ENCODE measurements at places on chromosomes 5 and 9.
A peak's percentile ranks its signal among the peaks of the same experiment; 100 is the strongest.

- DNase-seq = no peak
- no peaks in the 10 kb centered on the region for H3K27me3 ChIP-seq
Observed at GRCh38 chr5:145463634-145464033, 371.5 kb downstream of the PRELID2 start.

GRCh38 chr5:122153230-122153629 is 23.9 kb downstream of the ZNF474 start:
- no peaks in the 10 kb centered on the region for H3K36me3 ChIP-seq
- peaks cover 6% of the 10 kb centered on the region for H3K4me1 ChIP-seq
- no peak overlapping the region for H3K4me3 ChIP-seq

GRCh38 chr5:28448791-28449190 is 1410.4 kb upstream of the CDH9 start:
- no peaks in the 10 kb centered on the region for H3K4me1 ChIP-seq
- H3K27ac ChIP-seq = no peak overlapping the region
- H3K27me3 ChIP-seq = no peaks in the 10 kb centered on the region
- DNase-seq = no peak
- H3K36me3 ChIP-seq = no peaks in the 10 kb centered on the region

GRCh38 chr9:87119328-87119881 is 172.1 kb upstream of the GAS1 start:
- no peak overlapping the region for H3K27ac ChIP-seq
- no peak overlapping the region for H3K4me3 ChIP-seq
- DNase-seq = no peak
- H3K4me1 ChIP-seq = peaks cover 20% of the 10 kb centered on the region
- H3K27me3 ChIP-seq = no peaks in the 10 kb centered on the region
- H3K36me3 ChIP-seq = no peaks in the 10 kb centered on the region

DNA sequence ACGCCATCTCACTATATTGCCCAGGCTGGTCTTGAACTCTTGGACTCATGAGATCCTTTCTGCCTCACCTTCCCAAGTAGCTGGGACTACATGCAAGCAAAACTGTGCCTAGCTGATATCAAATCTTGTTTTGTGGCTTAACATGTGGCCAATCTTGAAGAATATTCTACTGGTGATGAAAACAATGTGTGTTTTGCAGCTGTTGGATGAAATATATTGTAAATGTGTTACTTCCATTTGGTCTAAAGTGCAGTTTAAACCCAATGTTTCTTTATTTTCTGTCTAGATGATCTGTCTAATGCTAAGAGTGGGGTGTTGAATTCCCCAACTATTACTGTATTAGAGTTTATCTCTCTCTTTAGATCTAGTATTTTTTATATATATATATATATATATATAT is 73.1 kb downstream of the RNF130 start:
- peaks cover 12% of the 10 kb centered on the region for H3K36me3 ChIP-seq
- H3K4me3 ChIP-seq = no peak overlapping the region
- no peaks in the 10 kb centered on the region for H3K27me3 ChIP-seq
- no peak for DNase-seq

DNA sequence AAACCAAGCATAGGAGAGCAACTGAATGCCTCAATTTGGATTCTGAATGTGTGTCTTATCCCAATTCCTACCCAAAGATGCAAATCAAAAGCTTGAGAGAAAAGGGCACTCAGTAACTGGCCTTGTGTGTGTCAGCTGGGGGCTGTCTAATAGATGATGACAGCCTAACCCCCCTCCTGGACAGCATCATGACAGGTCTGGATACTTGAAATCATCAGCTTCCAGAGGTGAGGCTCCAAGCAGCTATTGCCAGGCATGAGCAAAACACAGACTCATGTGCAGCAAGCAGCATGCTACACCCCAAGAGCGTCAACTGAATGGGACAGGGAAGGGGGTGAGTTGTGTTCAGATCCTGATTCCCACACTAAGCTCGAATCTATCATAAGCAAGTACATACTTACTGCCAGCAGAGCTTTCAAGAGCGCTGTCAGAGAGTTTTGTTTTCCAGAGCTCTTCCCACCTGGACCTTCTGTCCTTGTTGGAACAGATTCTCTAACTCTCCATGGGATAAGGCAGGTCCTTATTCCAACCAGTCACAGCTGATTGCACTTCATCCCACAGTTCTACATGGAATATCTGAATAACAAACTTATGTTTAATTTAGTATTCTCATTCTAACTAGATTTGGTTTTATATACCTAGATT is 467.5 kb downstream of the DTWD2 start:
- H3K4me3 ChIP-seq = no peak overlapping the region
- H3K27ac ChIP-seq = no peak overlapping the region
- DNase-seq = no peak

GRCh38 chr5:5770825-5771224 is 348.3 kb downstream of the ICE1 start:
- no peak overlapping the region for H3K4me3 ChIP-seq
- H3K27ac ChIP-seq = no peak overlapping the region
- no peaks in the 10 kb centered on the region for H3K27me3 ChIP-seq
- H3K36me3 ChIP-seq = no peaks in the 10 kb centered on the region
- H3K4me1 ChIP-seq = no peaks in the 10 kb centered on the region
- no peak for DNase-seq

- no peaks in the 10 kb centered on the region for H3K4me1 ChIP-seq
- H3K27me3 ChIP-seq = no peaks in the 10 kb centered on the region
- no peak overlapping the region for H3K27ac ChIP-seq
- H3K36me3 ChIP-seq = no peaks in the 10 kb centered on the region
Observed at GRCh38 chr5:21398511-21398910, 1410.5 kb upstream of the CDH18 start.

DNA sequence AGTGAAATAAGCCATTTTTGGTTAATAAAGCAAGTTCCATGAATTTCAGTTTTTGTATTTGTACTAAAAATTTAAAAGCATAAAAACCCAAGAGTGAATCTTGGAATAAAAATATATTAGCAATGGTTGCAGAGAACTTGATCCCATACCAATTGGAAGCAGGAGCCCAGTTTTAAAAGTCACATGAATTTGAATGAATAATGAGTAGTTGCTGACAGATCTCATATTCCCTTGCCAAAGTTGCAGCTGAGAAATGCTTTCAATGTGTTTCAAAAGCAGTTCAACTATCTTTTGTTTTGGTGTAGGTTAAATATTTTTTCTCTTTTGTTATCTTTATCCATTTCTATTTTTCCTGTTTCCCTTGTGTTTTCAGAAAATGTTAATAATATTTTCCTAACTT is 818.6 kb downstream of the CDH18 start:
- H3K4me1 ChIP-seq = no peaks in the 10 kb centered on the region
- no peak overlapping the region for H3K4me3 ChIP-seq

- H3K27me3 ChIP-seq = no peaks in the 10 kb centered on the region
- H3K36me3 ChIP-seq = no peaks in the 10 kb centered on the region
- DNase-seq = no peak
- peaks cover 45% of the 10 kb centered on the region for H3K4me1 ChIP-seq
- peak overlapping the region; percentile 97 for H3K27ac ChIP-seq
Observed at GRCh38 chr5:134226441-134227192, 744 bp upstream of the PPP2CA start.

GRCh38 chr9:26437056-26437711 is 455.4 kb downstream of the CAAP1 start:
- no peaks in the 10 kb centered on the region for H3K4me1 ChIP-seq
- H3K27me3 ChIP-seq = no peaks in the 10 kb centered on the region
- no peak for DNase-seq
- no peak overlapping the region for H3K27ac ChIP-seq

GRCh38 chr9:91937056-91937455 is 13.0 kb downstream of the ROR2 start:
- no peaks in the 10 kb centered on the region for H3K27me3 ChIP-seq
- no peaks in the 10 kb centered on the region for H3K36me3 ChIP-seq
- no peak overlapping the region for H3K4me3 ChIP-seq
- H3K27ac ChIP-seq = no peak overlapping the region
- no peaks in the 10 kb centered on the region for H3K4me1 ChIP-seq
- DNase-seq = no peak

DNA sequence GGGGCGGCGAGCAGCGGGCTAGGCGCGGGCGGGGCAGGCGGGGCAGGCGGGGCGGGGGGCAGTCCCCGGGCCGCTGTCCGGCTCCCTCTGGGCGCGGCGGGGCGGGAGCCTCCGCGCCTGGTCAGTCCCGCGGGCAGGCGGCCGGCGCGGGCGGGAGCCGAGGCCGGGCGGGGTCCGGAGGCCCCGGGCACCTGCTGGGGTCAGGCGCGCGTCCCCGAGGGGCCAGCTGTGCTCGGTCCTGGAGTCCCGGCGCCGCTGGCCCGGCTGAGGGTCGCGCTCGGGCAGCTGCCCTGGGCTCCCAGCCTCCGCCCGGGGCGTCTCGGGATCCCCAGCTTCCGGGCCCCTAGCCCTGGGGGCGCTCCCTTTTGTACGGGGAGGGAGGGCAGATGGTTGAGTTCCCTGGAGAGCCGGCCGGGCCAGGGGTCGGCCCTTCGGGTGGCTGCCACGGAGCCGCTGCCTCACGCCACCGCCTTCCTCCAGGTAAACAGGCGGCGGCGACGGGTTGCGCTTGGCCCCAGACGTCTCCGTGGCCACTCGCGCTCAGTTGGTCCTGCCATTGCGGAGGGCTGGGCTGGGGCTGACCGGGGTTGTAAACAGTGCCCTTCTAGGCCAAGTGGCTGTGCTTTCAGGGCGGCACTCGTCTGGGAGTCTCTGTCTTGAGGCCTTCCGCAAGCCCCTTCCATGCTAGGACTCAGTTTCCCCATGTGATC is 473 bp downstream of the ZBTB34 start:
- H3K27ac ChIP-seq = peak overlapping the region; percentile 91
- DNase-seq = no peak
- H3K27me3 ChIP-seq = no peaks in the 10 kb centered on the region
- H3K36me3 ChIP-seq = peaks cover 7% of the 10 kb centered on the region

DNA sequence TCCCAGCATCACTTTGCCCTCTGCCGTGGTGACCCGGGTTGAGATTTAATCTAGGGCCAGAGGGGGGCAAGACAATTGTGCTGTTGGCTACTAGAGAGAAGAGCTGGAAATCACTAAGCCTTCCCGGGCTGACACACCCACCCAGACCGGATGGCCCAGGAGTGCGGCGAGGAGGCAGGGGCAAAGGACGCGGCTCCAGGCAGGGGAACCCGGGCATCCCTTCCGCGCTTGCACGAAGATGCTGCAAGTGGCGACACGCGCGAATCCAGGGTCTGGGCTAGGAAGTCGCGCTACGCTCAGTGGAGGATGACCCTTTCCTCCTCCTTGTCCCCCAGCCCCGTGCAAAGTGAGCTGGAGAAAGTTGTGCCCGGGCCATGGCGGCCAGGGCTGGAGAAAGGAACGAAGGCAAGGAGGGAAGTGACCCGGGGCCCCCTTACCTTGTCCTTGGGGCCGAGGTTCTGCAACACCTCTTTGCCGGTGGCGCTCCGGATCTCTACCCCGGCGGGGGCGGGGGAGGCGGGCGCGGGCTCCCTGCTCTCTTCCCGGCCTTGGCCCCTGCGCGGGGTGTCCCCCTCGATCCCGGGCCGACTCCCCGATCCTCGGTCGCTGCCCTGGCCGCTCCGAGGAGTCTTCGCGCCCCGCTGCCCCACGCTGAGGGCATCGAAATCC is 693 bp downstream of the DPYSL3 start:
- H3K27me3 ChIP-seq = peaks cover 11% of the 10 kb centered on the region
- H3K36me3 ChIP-seq = no peaks in the 10 kb centered on the region
- peak overlapping the region; percentile 65 for H3K4me3 ChIP-seq
- peaks cover 20% of the 10 kb centered on the region for H3K4me1 ChIP-seq
- H3K27ac ChIP-seq = peak overlapping the region; percentile 56

- no peak overlapping the region for H3K4me3 ChIP-seq
- no peaks in the 10 kb centered on the region for H3K4me1 ChIP-seq
- DNase-seq = no peak
- no peaks in the 10 kb centered on the region for H3K27me3 ChIP-seq
Observed at GRCh38 chr5:12772276-12772675, 868.0 kb upstream of the CTNND2 start.

- no peaks in the 10 kb centered on the region for H3K36me3 ChIP-seq
- H3K27ac ChIP-seq = no peak overlapping the region
- H3K4me3 ChIP-seq = no peak overlapping the region
- peaks cover 5% of the 10 kb centered on the region for H3K4me1 ChIP-seq
Observed at GRCh38 chr5:91156242-91156641, 226.9 kb downstream of the ARRDC3 start.

- no peak overlapping the region for H3K4me3 ChIP-seq
- no peak for DNase-seq
- no peaks in the 10 kb centered on the region for H3K4me1 ChIP-seq
- no peaks in the 10 kb centered on the region for H3K27me3 ChIP-seq
Observed at GRCh38 chr5:92402045-92402444, 1018.9 kb upstream of the ARRDC3 start.

- H3K4me3 ChIP-seq = no peak overlapping the region
- no peaks in the 10 kb centered on the region for H3K27me3 ChIP-seq
- DNase-seq = no peak
- no peaks in the 10 kb centered on the region for H3K36me3 ChIP-seq
Observed at GRCh38 chr9:118401546-118401945, 697.3 kb downstream of the TLR4 start.

DNA sequence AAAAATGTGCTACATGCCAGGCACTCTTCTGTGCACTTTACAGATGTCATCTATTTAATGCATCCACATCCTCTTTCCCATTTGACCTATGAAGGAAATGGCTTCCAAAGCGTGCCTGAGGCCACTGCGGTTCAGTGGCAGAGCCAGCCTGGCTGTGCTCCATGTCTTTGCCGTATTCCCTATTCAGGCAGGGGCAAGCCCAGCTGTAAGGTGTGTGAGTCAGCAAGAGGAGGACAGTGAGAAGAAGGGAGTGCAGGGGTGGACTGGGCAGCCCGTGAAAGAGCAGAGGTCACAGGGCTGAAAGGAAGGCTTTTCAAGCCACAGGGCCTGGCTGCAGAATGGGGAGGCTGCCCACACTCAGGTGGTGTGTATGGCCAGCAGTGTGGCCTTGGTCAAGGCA is 91.7 kb downstream of the HRH2 start:
- no peak overlapping the region for H3K27ac ChIP-seq
- DNase-seq = no peak
- H3K27me3 ChIP-seq = peaks cover 21% of the 10 kb centered on the region
- H3K4me1 ChIP-seq = no peaks in the 10 kb centered on the region
- no peak overlapping the region for H3K4me3 ChIP-seq
- H3K36me3 ChIP-seq = no peaks in the 10 kb centered on the region

DNA sequence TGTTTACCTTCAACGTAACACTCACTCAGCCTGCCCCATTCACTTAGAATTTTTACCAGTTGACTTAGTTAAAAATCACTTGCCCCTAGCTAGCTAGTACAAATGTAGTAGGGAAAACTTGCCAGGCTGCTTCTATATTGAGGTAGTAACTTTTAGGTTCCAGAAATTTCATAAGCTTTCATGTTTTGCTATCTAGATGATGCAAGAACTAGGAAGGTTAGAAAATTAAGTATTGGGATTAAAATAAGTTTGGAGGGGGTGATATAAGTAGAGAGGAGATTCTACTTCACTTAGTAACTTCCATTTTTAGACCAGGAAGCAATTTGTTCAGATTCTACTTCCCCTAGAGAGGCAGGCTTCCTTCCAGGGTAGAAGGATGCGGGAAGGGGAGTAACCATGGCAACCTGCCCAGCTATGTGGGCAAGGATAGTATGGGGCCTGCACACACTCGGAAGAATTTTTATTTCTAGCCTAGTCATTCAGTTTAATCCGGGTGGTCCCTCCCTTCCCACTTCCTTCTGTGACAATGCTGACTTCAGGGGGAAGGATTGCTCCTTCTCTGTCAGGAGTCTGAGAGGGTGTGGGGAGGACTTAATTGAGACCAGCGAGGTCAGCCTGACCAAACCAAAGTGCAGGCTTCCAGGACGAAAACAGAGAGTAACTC is 4.2 kb downstream of the DAB2 start:
- peak overlapping the region; percentile 91 for H3K27ac ChIP-seq
- peak; percentile 81 for DNase-seq
- no peaks in the 10 kb centered on the region for H3K27me3 ChIP-seq
- H3K36me3 ChIP-seq = no peaks in the 10 kb centered on the region

Measured in suprapubic skin (tissue), 4 donors.